ENCODE measurements at places on chromosomes 4 and X.

DNA sequence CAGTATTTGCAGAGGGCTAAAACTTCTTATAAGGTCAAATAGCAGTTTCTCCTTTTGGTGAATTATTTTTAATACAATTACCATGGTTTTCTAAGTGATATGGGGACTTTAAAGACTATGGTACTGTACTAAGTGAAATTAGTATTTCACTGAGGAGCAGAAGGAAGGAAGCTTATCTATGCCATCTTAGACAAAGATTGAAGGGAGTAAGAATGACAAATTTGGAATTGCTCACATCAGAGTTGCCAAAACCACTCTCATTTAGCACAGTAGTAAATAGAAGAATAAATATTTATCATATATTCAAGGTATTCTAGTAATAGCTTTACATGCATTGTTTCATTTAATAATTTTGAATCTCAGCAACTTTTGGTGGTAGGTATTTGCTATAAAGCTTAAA lies 30.4 kb downstream of the SULT1B1 start:
- no peak for DNase-seq

DNA sequence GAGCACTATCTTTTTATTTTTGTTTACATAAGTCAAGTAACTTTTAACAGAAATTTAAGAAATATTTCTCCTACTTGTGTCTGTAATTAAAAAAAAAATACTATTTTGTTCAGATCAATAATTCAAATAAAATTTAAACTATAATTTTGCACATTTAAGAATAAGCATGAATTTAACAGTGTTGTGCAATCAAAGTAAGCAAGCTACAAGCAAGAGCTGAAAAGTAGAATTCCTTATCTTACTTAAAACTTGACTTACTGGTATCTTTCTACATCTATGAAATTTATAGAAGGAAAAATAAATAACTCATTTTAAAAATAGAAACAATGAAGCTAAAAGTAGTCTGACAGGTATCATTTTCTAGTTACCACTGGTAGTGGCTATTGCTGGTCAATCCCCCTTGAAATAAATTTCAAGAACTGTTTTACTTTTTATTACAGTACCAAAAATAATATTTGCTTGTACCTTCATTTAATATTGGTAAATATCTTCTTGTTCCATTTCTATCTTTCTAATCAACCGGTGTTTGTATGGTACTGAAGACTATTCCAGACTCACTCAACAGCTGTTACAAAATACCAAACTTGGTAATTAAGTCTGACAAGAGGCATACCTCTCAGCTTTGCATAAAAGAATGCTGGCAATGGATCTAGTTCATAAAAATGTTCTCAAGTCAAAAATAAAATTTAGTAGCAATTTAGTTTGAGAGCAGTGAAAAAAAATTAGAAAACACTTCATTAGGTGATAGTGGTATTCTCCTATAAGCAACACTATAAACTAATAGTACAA lies 62.2 kb downstream of the NOCT start:
- no peak for DNase-seq

DNA sequence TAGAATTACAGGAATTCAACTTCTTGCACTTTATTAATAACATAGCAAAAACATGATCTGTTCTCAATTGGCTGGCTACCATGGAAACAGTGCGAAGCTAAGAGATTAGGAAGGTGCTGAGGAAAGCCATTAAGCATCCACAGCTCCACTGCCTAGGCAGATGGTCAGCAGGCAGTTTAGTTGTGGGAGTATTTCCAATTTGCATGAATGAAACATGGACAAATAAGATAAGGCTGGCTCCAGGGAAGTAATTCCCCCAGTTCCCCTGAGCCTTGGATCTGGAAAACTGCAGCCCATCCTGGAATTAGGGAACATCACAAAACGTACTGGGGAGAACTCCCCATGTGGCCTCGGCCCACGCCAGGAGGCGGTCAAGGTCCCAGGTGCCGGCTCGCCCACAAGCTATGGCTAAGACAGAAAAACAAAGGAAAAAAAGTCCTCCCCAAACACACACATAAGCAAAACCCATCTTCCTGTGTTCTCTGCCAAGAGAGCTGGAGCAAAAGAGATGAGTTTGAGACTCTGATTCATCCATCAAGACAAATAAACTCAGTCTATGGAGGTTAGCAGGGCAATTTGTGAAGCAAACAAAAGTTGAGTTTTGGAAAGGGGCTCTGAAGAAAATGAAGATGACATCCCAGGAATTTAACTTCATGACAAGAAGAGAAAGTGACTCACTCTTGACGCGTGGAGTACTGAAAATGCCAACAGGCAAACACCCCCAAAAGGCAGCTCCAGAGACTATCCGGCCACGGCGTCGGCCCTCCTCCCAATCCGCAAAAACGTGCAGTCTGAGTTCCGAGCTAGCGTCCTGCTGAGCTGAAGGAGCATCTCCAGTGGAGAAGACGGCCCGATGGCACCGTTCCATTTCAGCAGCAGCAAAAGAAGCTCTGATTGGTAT lies 45.1 kb downstream of the IGFBP7 start:
- no peak for DNase-seq

- no peak for DNase-seq
These were observed 1.1 kb upstream of the PHOX2B start for GRCh38 chr4:41749631-41750039.

- no peak for DNase-seq
These were observed 332.6 kb downstream of the ARHGAP10 start for GRCh38 chr4:148064451-148064850.

DNA sequence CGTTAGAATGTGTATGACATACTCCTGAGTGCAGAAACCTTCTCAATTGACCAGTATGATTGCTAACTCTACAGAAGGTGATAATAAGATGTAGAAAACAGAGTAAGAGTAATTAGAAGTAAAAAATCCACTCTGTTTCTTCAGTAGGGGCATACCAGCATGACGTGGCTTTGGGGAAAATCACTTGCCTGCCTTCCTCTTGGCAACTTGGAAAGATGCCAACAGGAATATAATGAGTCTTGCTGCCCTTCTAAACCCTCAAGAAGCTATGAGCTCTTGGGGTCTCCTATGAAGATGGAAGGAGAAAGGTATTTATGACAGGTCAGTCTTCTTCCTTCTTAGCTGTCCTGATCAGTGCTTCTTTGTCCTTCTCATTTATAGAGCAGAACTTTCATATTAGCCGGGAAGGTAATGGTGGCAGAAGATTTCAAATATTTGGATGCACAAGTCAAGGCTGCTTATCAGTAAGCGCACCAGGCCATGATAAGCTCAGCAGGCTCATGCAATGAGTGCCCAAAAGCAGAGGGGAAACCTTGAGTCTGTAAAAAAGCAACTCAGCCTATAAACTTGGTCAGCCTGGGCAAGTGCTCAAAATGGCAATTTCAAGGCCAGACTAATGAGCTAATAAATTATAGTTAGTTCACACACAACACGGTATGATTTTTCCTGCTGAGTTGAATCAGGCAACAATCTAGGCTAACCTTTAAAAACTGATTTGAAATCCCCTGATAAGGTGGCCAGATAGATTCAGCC lies 69.7 kb upstream of the PPARGC1A start:
- no peak for DNase-seq

- no peak for DNase-seq
These were observed 381.0 kb downstream of the UNC5C start for GRCh38 chr4:95167805-95168204.

GRCh38 chr4:158652920-158653319 lies 18.8 kb downstream of the C4orf46 start:
- DNase-seq: no peak

DNA sequence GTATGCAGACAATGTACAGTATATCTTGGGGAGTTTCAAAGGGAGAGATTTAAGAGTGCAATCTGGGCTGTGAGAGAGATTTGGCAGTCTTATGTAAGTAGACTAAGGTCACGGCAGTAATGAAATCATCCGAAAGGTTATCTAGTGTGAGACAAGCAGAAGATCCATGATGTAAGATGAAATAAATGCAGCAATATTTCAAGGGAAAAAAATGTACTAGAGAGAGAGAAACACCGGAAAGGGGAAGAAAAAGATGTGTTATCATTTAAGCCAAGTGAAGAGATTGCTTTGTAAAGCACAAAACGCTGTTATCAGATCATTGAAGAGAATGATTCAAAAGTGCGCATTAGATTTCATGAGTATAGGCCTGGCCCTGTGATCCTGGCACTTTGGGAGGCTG lies 88.4 kb upstream of the GUCY1A1 start:
- no peak for DNase-seq

GRCh38 chr4:168511780-168512489 lies 15.1 kb downstream of the PALLD start:
- no peak for DNase-seq

GRCh38 chr4:101993002-101993841 lies 202.7 kb downstream of the BANK1 start:
- no peak for DNase-seq

DNA sequence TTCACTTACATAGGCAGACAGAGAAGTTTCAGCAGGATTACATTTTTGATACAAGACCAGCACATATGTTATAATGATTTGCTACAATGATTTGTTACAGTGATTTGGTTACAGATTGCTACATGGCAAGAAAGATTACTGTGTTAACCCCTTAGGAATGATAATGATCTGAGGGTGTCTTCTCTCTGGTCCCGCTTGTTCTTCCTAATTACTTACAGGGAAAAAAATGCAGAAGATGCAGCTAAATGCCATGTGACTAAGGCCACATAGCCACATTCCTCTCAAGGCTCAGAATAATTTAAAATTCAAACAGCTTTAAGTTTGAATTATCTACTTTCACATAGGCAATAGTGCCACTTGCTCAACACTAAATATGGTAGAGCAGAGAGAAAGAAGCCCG lies 9.7 kb upstream of the LAP3 start:
- no peak for DNase-seq

- DNase-seq: no peak
These were observed 573.1 kb upstream of the POU3F4 start for GRCh38 chrX:82934980-82935379.

- no peak for DNase-seq
These were observed 23.4 kb downstream of the SMS start for GRCh38 chrX:21963731-21964405.

GRCh38 chr4:40212674-40213527 lies 16.1 kb downstream of the RHOH start:
- no peak for DNase-seq

DNA sequence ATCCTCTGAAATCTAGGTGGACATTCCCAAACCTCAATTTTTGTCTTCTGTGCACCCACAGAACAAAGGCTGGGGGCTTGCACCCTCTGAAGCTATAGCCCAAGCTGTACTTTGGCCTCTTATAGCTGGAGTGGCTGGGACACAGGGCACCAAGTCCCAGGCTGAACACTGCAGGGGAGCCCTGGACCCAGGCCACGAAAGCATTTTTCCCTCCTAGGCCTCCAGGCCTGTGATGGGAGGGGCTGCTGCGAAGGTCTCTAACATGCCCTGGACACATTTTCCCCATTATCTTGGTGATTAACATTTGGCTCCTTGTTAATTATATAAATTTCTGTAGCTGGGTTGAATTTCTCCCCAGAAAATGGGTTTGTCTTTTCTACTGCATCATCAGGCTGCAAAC lies 27.9 kb downstream of the F8A1 start:
- no peak for DNase-seq

GRCh38 chr4:108588878-108589277 lies 31.5 kb upstream of the RPL34 start:
- no peak for DNase-seq

DNA sequence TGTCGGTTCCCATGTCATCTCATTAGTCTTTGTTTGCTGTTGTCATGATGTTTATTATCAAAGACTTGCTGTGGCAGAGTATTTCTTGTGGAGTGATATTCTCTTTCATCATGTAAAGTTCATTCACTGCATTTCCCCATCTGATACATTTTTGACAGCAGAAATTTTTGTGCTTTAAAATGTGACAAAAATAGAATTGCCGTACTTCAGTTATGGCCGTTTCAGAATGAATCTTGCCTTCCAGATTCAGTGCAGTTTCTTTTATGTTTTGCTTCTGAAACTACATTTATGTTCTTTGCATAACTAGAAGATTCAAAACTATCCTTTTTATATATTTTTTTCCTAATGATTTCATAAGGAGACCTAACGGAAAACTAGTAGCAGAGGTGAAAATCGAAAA lies 10.0 kb downstream of the CSTF2 start:
- no peak for DNase-seq

DNA sequence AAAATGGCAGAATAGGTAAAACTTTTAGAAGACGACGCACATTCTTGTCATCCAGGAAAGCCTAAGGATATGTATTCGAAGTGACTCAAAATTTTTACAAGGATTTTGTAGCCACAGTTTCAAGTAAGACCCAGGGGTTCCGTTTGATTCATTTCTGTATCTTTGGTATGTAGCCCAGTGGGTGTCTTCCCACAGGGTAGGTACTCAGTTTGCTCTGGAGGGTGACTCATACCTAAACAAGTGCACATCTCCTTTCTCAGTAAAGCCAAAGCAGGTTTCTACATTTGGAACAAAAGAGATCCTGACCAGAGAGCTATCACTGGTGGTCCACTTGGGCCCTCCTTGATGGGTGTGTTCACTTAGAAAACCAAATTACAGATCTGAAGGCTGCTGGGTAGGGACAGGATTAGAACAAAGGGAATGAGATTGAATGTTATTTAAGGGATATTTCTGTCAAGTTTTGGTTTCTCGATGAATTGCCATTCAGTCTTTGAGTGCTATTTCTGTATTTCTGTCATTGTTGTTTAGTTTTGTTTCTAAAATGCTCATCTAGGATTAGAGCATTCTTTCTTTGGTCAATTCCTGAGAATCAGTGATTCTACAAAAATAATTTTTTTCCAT lies 56.1 kb downstream of the PLS3 start:
- no peak for DNase-seq

All from bone marrow (tissue), 2 donors.